ENCODE measurements at places on chromosomes 2 and 18. TPM values are rescaled to one million over a fixed set of nuclear protein-coding genes. Genes with fewer than 3 reads are reported as not detected.

Gene UGT1A10
- not detected for total RNA-seq

DNA sequence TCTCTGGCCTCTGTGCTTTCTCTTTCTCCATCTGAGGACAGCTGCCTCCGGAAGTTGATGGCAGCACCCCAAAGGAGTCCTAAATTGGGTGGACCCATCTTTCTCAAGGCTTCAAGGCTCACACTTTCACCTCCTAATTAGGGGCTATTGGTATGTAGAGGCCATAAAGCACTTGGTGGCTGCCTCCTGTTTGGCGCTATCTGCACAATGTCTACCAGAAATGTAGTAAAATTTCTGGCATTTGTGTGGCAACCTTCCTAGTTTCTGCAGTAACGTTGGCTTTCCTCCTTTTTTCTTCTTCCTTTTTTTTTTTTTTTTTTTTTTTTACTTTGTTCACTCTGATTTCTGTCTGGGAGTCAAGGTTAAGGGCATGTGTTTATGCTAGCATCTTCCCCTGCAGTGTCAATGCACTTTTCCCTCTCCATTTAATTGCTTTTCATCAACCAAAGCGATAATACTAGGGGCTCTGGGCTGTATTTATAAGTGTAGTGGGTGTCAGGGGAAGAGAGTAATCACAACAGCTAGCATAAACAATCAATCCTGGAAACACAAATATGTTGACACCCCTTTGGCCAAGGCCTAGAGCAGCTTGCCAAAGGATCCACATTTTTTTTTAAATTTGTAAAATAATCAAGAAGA, 86.0 kb downstream of the TACR1 start:
- H3K4me3 ChIP-seq, result no peak overlapping the region
- H3K27me3 ChIP-seq, result no peaks in the 10 kb centered on the region
- DNase-seq, result no peak
- H3K4me1 ChIP-seq, result no peaks in the 10 kb centered on the region
- H3K36me3 ChIP-seq, result no peaks in the 10 kb centered on the region

- H3K27me3 ChIP-seq, result no peaks in the 10 kb centered on the region
- H3K4me1 ChIP-seq, result no peaks in the 10 kb centered on the region
- no peaks in the 10 kb centered on the region for H3K36me3 ChIP-seq
- H3K27ac ChIP-seq, result no peak overlapping the region
Observed at GRCh38 chr2:54691445-54692135, 31.9 kb upstream of the EML6 start.

Gene PAX8
- total RNA-seq, result 0.41 TPM

GRCh38 chr2:132438691-132439090, 22.1 kb downstream of the GPR39 start:
- DNase-seq, result no peak
- H3K27ac ChIP-seq, result no peak overlapping the region
- H3K4me1 ChIP-seq, result no peaks in the 10 kb centered on the region
- H3K27me3 ChIP-seq, result no peaks in the 10 kb centered on the region
- H3K36me3 ChIP-seq, result no peaks in the 10 kb centered on the region
- H3K4me3 ChIP-seq, result no peak overlapping the region

GRCh38 chr2:228048838-228049490, 132.5 kb downstream of the SPHKAP start:
- H3K4me3 ChIP-seq, result no peak overlapping the region
- no peak overlapping the region for H3K27ac ChIP-seq
- H3K27me3 ChIP-seq, result no peaks in the 10 kb centered on the region
- no peaks in the 10 kb centered on the region for H3K4me1 ChIP-seq

GRCh38 chr2:30239986-30240752, 8.8 kb downstream of the LBH start:
- no peak for DNase-seq
- peaks cover 66% of the 10 kb centered on the region for H3K4me1 ChIP-seq
- H3K27ac ChIP-seq, result peak overlapping the region; percentile 71
- no peaks in the 10 kb centered on the region for H3K36me3 ChIP-seq
- H3K4me3 ChIP-seq, result no peak overlapping the region
